DMS53 (cell line): ENCODE measurements at places on chromosomes 2 and 18.

GRCh38 chr2:237944302-237944701 lies 22.5 kb upstream of the UBE2F start:
- peak; percentile 66 for DNase-seq

DNA sequence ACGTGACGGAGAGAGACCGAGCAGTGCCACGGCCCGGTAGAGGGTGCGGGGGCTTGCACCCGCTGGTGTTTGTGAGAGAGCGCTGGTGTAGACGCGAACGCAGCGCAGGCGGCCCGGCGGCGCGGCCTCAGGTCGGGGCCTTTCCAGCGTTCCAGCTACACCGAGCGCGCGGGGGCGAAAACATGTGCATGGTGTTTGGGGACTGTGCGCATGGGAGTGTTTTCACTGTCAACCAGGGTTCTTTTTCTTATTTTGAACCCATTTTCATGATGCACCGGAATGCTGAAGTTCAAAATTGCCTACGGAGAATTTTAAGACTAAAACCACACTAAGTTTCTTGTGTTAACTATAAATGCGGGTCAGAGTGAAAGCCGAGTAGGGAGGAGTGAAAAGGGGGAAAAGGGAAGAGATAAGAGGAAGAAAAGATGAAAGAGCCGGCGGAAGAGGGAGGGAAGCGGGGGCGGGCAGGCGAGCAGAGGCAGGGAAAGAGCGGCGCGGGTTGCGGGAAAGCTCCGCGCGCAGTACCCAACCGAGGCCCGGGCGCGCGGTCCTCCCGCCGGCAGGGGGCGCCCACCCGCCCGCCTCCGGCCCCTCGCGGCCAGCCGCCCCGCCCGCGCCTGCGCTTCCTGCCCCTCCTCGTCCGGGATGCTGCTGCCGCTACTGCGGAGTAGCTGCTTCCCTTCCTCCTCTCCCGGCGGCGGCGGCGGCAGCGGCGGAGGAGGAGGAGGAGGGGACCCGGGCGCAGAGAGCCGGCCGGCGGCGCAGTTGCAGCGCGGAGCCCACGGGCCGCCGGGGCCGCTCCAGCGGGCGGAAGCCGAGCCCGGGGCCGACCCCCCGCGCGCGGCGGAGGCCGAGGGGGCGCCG lies at the start of gene RAB12:
Gene RAB12, plus strand, starts transcription at position 643 of the 864 bp plus-strand sequence. Its CDS starts 3 bp downstream, at position 646.
- DNase-seq: peak; percentile 98

- no peak for DNase-seq
These were observed 250.0 kb downstream of the CD226 start for GRCh38 chr18:69697689-69698088.

GRCh38 chr18:49020129-49020528 lies 69.4 kb upstream of the SMAD7 start:
- DNase-seq: no peak

- peak; percentile 18 for DNase-seq
These were observed 164.3 kb upstream of the SIX2 start for GRCh38 chr2:45173513-45173912.

GRCh38 chr2:58545300-58546280 lies 304.5 kb upstream of the FANCL start:
- DNase-seq: no peak

DNA sequence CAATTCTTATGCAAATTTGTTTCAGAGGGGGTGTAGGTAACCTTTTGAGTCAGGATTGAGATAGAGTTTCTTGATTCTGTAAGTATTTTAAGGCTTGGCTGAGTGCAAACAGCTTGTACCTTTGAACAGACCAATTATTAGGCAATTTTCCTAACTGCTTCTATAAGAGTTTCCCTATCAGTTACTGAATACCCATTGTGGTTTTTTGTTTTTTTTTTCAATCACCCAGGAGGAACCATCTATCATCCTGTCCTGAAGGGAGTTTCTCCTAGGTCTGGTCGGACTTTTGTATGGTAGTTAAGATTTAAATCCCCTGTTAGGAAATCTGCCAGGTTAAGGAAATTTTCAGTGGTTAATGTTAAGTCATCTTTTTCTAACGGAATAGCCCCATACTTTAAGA lies 319.4 kb upstream of the SLC39A10 start:
- DNase-seq: no peak

- no peak for DNase-seq
These were observed 122.9 kb upstream of the UNC80 start for GRCh38 chr2:209648714-209649113.

GRCh38 chr2:216559625-216560156 lies 61.0 kb downstream of the RPL37A start:
- no peak for DNase-seq

DNA sequence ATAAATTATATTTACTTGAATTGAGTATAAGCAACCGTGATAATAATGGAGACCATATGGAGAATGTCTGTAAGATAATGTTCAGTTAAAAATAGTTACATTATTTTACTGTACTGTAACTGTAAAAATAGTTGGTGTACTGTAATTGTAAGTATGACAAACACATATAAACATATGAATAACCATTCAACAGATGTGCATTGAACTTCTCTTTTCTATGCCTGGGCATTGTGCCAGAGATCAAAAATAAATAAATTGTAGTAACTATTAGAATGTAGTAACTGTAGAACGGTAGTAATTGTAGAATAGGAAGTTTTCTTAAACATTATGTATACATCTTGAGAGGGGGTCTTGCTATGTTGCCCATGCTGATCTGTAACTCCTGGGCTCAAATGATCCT lies 287.4 kb upstream of the EPAS1 start:
- no peak for DNase-seq

GRCh38 chr2:196242131-196242620 lies 70.8 kb upstream of the STK17B start:
- DNase-seq: no peak

GRCh38 chr2:115542331-115542730 lies 1099.9 kb downstream of the DPP10 start:
- DNase-seq: no peak

- DNase-seq: no peak
These were observed 27.0 kb upstream of the DPYSL5 start for GRCh38 chr2:26820932-26821331.

DNA sequence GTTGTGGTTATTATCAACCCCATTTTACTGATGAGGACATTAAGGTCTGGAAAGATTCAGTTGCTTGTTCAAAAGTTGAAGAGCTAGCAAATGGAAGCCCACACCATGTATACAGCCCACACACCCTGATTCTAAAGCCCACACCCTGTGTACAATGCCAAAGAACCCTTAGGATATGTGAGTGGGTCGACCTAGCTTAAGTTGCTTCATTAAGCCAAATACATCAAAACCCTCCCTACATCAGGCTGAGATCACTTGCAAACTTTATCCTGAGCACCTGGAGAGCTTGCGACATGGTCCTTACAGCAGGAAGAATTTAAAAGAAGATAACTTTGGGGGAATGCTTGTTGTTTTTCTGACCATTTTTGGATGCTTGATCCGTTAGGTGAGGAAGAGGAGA lies 435 bp upstream of the ARHGAP25 start:
- no peak for DNase-seq

DNA sequence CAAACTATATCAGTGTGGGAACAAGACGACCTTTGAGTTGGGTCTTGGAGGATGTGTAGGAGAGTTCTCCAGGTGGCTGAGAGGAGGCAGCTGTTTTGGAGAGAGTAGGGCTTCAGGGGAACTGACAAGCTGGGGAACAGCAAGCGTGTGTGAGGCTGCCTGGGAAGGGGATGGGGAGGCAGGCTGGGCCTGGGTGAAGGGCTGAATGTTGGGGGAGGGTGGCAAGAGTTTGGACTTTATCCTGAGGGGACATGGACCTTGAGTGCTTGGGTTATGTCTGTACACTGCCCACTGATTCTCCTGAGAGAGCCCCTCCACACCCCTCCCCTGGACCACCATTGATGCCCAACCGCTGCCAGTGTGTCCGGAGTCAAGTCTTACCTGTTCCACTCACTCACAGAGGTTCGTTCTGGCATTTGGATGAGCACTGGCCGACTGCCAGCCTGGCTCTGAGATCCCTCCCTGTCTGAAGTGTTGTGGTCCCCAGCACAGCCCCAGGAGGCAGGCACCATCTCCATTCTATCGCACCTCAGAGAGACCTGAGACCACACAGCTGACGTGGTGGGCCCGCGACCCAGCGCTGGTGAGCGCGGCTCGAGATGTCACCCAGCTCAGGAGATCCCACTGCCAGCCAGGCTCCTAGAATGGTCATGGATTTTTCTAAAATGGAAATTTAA lies 59.5 kb downstream of the DCDC2C start:
- no peak for DNase-seq

DNA sequence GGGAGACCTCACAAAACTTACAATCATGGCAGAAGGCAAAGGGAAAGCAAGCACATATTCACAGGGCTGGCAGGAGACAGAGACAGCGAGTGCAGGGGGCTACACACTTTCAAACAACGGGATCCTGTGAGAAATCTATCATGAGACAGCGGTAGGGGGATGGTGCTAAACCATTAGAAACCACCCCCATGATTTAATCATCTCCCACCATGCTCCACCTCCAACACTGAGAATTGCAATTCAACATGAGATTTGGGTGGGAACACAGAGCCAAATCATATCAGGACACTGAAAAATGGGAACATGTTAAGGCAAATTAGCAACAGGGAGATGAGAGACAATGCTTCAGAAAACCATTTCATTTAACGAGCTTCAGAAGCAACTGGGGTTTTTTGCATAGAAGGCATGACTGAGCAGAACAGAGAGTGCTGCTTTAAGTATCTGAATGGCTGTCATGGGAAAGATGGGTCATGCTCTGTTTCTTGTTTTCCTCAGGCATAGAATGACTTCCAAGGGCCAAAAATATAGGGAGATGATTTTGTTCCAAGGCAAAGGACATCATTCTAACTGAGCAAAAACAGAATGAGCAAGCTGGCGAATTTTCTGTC lies 100.8 kb upstream of the MAP2 start:
- DNase-seq: no peak

DNA sequence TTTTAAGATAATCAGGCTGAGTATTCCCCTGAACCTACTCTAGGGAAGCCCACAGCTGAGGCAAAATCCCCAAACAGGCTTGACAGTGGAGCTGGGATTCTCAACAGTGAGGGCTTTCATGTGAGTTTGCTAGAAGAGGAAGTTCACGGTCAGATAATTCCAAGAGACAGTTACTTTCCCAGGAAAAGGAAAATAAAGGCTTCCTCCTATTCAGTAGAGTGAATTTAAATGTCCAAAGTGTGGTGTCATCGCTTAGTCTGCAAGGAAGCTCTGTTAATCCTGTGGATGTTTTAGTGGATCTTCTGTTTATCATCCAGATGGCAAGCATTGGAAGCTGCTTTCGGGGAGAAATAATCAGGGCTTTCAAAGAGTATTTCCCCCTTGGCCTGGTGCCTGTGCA lies 119.8 kb downstream of the RPIA start:
- DNase-seq: no peak

DNA sequence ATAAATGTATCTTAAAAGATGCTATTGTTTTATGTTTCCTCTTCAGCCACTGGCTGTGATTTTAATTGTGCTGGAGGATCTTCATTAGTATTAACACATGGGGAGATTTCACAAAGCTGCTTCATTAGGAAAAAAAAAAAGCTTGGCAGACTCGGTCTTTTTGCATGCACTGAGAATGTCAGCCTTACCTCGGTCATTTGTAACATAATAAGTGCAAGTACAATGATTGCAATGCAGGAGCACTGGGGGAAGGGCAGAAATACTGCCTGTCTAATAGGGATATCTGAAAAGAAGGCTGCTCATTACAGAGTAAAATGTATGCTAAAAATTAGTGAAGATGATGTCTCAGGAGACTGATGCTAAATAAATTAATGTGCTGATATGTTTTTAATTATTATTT lies 1.3 kb upstream of the BAZ2B start:
- peak; percentile 90 for DNase-seq

GRCh38 chr18:45958730-45959129 lies 8.4 kb downstream of the EPG5 start:
- DNase-seq: no peak

- no peak for DNase-seq
These were observed 45.3 kb downstream of the ZC3H15 start for GRCh38 chr2:186531257-186531775.

DNA sequence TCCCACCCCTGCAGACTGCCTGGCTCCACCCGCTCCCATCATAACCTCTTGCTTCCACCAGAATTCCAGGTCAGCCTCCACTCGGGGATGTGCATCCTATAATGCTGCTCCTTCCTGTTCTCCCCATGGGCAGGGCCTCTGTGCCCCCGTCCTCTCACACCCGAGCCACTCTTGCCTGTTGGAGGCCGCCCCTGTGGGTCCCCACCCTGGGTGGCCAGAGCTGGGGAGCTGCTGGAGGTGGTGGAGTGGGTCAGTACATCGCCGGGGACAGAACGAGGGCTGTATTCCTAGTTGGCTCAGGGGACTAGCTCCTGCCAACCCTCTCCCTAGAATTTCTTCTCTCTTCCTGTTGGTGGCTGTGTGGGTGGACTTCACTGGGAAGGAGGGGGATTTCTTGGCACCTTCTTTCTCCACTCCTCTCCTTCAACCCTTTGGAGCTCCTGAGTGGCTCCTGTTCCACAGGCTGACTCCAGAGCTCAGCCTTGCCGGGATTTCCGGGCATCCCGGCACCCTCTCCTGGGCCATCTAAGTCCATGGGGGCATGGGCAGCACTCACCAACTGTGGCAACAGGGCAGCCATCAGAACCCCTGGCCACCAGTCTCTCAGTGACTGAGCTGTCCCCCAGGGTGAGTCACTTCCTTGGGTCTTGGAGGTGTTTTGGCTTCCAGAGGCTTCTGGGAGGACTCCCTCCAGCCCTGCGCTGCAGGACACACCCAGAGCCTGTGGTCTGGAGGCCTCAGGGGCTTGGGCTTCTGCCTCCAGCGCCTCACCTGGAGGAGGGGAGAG lies 88.2 kb upstream of the MCFD2 start:
- no peak for DNase-seq

DNA sequence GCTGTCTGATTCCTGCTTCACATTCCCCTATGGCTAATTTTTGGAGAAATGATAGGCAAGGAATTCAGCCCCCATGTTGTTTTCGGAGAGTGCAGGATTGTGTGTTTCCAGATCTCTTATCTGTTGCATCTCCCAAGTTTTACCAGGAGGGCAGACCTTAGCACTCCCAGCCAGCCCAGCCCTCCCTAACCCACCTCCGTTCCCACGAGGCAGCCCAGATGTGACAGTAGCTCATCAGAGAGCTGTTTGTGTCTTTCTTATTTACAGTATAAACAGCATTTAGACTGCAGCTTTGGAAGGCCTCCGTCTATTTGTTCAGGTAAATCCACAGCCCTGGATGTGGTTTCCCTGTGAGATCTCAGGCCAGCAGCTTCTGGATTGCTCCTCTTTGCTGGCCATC lies 91.6 kb downstream of the THNSL2 start:
- peak; percentile 47 for DNase-seq

DNA sequence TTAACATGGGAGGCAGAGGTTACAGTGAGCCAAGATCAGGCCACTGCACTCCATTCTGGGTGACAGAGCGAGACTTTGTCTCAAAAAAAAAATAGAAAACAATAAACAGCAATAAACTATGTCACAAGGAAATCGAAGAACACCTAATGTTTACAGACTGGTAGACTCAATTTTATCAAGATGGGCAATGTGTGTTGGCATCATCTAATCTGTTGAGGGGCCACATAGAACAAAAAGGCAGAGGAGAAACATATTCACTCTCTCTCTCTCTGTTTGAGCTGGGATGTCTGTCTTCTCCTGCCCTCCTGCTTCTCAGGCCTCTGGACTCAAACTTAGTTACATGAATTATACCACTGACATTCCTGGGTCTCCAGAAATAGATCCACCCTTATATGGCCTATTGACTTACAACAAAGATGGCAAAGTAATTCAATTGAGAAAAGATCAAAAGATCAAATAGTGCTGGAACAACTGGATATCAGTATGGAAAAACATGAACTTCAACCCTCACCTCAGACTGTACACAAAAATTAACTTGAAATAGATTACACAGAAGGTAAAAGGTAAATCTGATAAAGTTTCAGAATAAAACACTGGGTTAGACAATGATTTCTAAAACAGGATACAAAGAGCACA lies 703.8 kb upstream of the CRIM1 start:
- DNase-seq: no peak
